Pons (tissue), 1 donor: ENCODE measurements at places on chromosomes 4 and X.
A peak's percentile ranks its signal among the peaks of the same experiment; 100 is the strongest.

DNA sequence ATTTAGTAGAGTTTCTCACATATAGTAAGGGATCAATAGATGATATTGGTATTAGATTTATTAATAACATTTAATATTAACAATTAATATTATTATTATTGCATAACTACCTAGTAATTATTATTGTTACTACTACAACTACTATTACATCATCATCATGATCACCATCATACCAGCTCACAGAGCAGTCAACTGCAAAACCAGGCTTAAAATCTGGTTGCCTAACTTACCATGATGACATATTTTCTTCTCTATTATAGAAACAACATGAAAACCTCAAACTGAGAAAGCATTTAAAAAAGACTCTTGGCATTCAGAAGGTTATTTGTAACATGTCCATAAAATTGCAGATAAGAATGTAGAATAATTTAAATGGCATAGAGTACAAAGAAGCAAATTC, 247.0 kb upstream of the TTC29 start:
- no peak for DNase-seq

GRCh38 chr4:140255467-140255866, 101.5 kb upstream of the MAML3 start:
- DNase-seq = no peak

DNA sequence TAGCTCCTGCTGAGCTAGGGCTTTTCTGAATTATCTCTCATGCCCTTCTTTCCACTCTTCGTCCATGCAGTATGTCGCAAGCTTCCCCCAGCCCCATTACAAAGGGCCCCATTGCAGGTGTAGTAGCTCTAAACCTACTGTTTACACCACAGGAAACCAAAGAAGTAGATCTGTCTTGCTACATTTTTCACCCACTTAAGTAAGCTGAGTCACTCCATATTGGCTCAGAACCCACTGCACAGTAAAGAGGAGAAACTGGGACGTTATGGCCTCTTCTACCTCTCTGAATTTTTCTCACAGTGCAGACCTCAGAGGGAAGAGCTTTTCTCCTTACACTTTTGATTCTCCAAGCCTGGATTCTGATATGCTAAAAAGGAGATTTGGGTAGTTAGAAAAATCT, 200.2 kb downstream of the SMARCA1 start:
- DNase-seq = no peak

DNA sequence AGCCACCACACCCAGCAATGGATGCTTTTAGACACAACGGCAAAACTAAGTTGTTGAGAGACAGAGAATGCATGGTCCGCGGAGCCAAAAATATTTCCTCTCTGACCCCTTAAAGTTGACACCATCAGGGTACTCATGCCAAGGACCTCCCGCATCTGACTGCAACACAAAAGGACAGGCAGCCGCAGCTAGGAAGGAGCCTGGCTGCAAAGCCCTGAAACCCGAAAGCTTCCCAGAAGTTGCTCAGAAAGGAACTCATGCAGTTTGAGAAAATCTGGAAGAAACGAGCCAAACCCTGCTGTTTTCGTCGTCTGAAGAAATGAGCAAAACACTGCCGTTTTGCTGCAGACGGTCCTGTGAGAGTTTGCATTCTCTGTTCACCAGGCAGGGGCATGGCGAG, 16.5 kb downstream of the DHRSX start:
- no peak for DNase-seq

DNA sequence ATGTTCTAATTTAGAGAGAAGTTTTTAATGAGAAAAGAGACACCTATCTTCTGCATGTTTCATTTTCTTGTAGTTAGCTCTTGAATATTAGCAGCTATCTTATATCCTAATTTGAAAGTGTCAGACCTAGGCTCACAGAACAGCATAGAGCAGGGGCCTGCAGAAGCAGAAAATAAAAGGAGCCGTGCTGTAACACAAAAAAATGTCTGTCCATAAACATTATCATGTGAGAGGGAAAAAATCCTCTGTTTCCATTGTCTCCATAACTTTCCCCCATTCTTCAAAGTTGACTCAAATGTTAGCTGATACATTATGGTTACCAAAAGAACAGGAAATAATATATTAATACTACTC, 329.2 kb upstream of the EPHA5 start:
- no peak for DNase-seq

GRCh38 chrX:56783450-56783831, 54.4 kb downstream of the NBDY start:
- DNase-seq = peak; percentile 84

GRCh38 chr4:93433840-93434239, 394.7 kb upstream of the ATOH1 start:
- no peak for DNase-seq

DNA sequence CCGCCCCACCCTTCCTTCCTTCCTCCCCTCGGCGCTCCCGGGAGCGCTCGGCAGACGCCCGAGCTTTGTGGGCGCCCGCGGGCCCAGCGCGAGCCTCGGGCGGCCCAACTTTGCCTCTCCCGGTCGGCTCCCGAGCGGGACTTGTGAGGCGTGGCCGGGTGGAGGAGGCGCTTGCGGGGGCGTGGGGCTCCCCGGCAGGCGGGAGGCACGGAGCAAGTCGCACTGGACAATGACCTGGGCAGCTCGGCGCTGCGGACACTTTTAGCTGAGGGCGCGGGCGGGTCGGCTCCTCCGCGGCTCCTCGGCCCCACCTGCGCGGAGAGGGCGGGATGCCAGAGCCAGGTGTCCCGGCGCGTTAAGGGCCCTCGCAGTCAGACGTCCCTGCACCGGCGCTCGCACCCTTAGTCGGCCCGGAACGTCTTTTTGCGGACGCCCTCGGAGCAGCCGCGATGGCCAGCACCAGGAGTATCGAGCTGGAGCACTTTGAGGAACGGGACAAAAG, 385 bp downstream of the DCLK2 start:
- no peak for DNase-seq

GRCh38 chr4:187504974-187505797, 490.4 kb upstream of the ZFP42 start:
- no peak for DNase-seq

- no peak for DNase-seq
Measured at GRCh38 chr4:23234716-23235115, 542.0 kb downstream of the GBA3 start.

DNA sequence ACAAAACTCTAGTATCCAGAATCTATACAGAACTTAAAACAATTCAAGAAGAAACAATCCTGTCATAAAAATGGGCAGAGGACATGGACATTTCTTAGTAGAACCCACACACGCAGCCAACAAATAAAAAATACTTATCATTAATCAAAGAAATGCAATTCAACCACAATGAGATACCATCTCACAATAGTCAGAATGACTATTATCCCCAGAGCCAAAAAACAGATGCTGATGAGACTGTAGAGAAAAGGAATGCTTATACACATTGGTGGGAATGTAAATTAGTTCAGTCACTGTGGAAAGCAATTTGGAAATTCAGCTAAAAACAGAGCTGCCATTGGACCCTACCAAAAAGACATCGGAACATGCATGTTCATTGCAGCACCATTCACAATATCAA, 37.9 kb downstream of the RAB40AL start:
- DNase-seq = no peak

GRCh38 chr4:123589301-123589700, 192.7 kb downstream of the SPRY1 start:
- no peak for DNase-seq

GRCh38 chrX:84216881-84217280, 28.9 kb upstream of the RPS6KA6 start:
- no peak for DNase-seq

GRCh38 chr4:27272217-27272616, 411.6 kb downstream of the STIM2 start:
- DNase-seq = no peak

GRCh38 chrX:7068939-7069367, 78.6 kb upstream of the STS start:
- DNase-seq = no peak

GRCh38 chrX:98795636-98796035, 1614.4 kb downstream of the PCDH19 start:
- no peak for DNase-seq

DNA sequence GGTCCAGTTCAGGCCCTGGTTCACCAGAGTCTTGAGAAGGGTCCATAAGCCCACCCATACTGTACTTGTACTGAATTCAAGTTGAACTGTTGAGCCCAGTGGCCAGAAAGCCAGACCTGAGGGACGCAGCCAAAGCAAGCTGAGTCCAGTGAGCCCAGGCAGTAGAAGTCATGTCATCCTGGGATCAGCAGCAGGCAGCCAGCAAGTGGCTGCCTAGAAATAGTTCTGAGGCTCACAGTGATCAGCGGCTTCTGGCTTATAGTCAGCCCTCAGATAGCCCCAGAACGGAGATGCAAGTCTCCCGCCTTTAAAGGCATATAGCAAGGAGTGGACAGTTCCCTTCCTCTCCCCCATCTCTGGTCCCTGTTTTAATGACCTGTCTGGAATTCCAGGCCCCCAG, 347.1 kb downstream of the FBXW7 start:
- no peak for DNase-seq

DNA sequence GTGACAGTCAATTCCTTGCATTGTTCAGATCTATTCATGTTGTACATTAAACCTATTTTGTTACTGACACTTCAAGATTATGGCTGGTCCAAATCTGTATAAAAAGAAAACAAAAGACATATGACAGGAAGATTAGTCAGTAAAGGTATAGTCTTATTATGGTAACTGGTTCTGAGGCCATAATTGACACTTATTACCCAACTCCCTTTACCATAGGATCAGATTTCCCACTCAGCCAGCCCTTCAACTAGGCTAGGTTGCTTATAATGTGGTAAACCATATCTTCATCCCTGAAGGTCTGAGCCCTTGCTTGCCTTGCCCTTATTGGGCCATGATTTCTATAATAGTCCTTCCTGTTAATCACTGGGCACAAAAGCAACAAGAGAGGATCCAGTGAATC, 289.6 kb downstream of the CXXC4 start:
- DNase-seq = no peak

DNA sequence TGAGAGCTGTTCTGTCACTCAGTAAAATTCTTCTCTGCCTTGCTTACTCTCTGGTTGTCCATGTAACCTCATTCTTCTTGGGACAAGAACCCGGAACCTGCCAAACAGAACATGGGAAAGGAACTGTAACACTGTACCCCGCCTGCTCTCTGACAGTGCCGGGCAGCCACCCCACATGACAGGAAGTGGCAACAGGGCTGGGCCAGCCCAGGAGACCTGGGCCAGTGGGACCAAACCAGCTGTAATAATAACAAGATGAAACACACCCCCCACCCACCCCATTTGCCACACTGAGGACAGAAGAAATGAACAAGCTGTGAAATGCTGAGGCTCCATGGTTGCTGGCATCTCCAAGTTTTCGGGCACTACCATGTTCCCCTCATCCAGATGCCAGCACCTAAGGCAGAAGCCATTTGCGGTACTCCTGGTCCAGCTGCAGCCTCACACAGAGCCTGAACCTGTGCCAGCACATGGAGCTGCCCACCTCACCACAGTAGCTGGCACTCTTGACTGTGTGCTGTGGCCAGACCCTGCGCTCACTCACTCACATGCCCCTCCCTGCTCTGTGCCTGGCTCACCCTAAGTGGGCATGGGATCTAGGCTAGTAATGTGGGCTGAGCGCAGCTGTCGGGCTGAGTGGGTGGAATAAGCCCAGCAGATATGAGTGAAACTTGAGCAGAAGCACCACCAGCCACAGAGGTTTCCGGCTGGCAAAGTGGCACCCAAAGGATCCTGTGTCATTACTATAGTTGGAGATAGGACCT, 126.2 kb upstream of the UGT8 start:
- no peak for DNase-seq

DNA sequence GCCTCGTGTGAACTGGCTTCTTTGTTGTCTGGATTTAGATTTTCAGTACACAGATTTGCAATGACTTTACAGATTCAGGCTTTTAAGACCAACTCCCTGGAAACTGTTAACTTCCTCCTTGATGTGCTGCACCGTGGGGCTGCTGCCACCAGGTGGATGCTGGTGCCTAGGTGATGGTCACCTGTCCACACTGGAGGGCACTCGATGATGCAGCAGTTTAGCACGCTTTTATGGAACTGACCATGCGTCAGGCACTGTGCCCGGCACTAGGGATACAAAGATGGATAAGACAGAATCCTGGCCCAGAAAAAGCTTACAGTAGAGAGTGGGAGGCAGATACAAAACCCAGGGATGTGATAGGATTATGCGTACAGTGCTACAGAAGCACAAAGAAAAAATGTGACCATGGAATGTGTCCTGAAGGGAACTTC, 180.7 kb downstream of the CEP135 start:
- DNase-seq = no peak

- no peak for DNase-seq
Measured at GRCh38 chrX:33252306-33252825, 41.0 kb upstream of the DMD start.

- DNase-seq = peak; percentile 32
Measured at GRCh38 chr4:88672987-88673386, 24.6 kb downstream of the NAP1L5 start.

DNA sequence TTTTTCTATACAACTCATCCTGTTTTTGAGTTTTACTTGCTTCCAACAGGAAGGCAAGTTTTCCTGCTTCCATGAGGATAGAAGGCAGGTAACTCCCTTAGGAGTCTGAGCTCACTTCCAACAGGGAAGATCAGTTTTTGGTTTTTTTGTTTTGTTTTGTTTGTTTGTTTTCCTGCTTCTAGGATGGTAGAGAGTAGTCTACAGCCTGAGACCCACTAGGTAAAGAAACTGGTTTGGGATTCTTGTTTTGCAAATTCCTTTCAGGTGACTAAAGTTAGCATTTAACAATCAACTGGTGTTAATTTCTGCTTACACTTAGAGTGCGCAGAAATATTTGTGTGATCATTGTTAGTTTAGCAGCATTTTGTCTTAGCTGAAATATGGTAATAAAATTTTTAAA, 227.8 kb upstream of the TACR3 start:
- DNase-seq = no peak
